Bronchial epithelial cell (primary cell): ENCODE measurements at places on chromosomes 7 and 10.
A peak's percentile ranks its signal among the peaks of the same experiment; 100 is the strongest.

GRCh38 chr7:95139922-95140321, 184.4 kb downstream of the PON1 start:
- DNase-seq = no peak

DNA sequence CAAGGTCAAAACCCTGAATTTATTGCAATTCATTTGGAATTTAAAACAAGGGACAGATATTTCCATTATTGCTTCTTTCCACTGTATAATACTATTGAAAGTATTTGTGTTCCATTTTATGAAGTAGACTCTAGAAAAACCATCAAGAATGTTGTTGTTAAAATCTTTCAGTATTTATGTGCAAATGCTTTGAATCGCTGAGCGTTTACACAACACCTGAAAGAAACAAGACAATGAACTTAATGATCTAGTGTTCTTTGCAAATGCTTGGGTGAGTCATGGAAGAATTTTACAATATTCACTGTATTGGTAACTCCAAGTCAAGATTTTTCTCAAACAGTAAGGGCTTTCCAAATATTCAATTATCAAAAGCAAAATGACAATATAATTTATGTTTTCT, 97.1 kb downstream of the VIPR2 start:
- peak; percentile 13 for DNase-seq

- no peak for DNase-seq
These were observed 19.7 kb downstream of the NUDCD3 start for GRCh38 chr7:44470628-44471245.

GRCh38 chr7:110418659-110419280, 672.2 kb upstream of the LRRN3 start:
- no peak for DNase-seq

DNA sequence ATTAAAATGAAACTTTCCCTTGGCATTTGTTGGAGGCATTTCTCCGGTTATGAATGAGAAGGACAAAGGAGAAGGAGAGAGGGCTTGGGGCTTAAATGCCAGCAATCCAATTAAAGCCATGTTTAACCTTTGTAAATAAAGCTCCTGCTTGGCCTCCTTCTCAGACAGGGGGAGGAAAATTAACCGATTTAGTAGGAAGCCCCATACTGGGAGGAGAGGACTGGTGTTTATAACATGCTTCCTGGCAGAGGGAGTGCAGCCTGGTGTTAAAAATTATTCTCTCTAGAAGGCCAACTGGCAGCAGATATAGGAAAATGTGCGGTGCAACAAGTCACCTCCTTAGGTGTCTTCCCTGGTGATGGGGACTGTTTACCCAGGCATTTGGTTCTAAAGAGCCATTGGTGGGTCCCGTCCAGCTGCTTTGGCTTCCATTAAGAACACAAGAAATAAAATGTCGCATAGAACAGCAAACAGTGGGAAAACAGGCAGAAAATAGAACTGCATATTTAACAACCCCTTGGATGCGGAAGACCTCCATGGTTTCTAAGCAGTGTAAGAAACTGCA, 846.5 kb downstream of the TYW1 start:
- DNase-seq = no peak

DNA sequence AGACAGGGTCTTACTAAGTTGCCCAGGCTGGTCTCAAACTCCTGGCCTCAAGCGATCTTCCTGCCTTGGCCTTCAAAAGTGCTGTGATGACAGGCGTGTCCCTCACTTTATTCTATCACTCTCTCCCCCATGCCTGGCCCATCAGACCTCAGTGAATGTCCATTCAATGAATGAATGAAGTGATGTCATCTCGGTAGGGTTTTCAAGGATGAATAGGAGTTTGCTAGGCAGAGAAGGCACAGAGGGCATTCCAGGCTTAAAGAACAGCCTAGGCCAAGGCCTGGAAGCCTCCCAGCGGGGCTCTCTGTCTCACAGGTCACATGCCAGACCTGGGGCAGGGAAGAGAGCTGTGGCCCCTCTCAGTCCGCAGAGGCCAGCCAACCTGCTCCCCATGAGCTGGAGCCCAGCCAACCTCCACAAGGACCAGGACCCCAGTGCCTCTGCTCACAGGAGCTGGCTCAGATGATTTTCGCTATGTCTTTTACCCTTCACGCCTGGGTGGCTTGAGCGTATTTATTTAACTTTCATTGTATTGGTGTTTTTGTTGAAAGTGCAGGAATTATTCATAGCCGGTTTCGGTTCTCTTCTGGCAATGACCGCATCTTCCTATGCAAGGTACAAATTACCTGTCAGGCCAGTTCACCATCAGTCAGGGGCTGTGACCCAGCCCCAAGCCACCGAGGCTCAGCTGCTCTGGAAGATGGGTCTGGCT, 11.8 kb upstream of the TNRC18 start:
- no peak for DNase-seq

- peak; percentile 32 for DNase-seq
These were observed 9.1 kb upstream of the TMEM236 start for GRCh38 chr10:17742918-17743317.

- no peak for DNase-seq
These were observed 17.5 kb upstream of the SERPINE1 start for GRCh38 chr7:101109368-101109767.

DNA sequence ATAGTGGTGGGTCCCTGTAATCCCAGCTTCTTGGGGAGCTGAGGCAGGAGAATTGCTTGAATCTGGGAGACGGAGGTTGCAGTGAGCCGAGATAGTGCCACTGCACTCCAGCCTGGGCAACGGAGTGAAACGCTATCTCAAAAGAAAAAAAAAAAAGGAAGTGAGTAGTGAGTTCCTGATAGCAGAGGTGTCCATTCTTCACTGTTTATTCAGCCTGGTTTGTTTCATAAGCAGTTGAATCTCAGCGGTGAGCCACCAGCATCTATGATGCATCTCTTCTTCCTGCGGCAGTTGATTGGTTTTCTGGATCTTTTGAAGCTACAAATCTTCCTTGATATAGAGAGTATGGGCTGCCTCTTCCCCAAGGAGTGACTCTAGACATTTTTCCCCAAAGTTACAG, 316.1 kb upstream of the MTPN start:
- DNase-seq = no peak

DNA sequence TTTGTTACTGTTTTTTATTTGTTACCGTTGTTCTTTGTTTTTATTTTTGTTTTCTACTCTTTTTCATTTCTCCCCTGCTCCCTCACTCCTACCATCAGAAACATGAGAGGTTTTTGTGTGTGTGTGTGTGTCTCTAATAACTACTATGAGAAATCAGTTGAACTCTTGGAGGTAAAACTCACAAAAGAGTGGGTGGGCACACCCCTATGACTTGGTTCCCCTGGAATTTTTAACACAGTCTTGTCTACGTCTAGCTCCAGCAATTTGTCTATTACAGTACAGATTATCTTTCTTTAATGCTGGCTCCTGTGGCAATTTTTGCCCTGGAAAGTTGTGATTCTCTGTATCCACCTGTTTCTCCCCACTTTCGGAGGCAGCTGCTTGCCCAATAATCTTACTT, 56.2 kb downstream of the AOAH start:
- DNase-seq = peak; percentile 51

GRCh38 chr7:25672496-25672895, 444.2 kb upstream of the NPVF start:
- DNase-seq = no peak

DNA sequence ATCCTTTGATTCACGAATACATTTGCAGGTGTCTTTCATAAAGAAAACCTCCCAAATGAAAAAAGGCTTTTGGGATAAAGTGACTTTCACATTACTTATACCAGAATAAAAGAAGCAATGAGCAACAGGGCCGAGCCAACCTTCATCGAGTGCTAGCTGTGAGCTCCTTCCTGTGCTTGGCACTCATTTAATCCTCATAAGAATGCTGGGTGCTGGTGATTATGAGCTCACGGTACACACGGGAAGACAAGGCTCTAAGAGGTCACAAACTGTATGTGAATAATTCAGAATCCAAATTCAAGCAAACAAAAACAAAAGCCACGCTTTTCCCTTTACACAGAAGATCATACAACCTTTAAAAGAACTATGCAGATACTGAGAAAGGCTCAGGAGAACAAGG, 156.2 kb downstream of the COBL start:
- DNase-seq = no peak

DNA sequence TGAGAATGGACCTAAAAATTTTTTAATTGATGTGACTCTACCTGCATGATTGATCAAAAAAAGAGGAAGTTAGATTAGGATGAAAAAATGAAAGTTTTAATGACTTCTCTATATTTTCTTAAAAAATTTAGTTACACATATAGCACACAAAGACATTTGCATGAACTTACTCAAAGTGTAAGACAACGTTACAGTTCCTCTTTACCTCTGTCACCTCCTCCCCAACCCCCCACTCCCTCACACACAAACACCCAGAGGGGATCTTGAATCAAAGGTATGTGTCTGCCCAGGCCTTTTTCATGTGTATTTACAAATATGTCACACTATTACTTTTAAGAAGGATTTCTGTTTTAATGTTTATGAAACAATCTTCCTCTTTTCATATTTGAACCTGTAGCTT, 20.6 kb upstream of the CDCA7L start:
- no peak for DNase-seq
